ENCODE measurements at places on chromosomes 4 and X.
A peak's percentile ranks its signal among the peaks of the same experiment; 100 is the strongest.

DNA sequence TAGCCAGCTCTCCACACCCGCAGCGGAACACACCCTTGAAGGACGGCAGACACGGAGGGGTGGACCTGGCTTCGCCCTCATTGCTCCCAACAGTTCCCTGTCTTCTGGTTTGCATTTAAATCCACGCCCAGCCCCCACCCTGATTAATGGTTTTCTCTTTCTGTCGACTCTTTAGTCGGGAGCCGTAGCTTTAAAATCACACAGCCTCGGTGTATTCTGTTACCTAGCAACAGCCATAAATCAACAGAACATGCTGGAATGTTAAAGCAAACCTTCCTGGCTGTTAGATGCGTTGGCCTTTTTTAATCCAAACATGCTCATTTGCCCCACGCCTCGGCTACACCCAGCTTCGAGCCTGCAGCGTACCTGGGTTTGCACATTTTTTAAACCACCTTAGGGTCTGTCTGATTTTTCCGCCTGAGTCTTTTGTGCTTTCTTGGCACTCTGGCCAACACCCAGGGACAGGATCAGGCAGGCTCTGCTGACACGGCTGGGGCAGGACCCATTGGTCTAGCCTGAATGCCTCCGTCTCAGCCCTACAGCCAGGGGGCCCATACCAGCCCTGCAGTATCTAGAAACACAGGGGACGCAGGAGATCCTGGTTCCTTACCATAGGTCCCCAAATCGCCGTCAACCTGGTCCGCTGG is 21.4 kb upstream of the PPP2R2C start:
- DNase-seq: no peak

- DNase-seq: no peak
Measured at GRCh38 chr4:29453303-29453820, 1266.8 kb upstream of the PCDH7 start.

- no peak for DNase-seq
Measured at GRCh38 chr4:129806986-129807385, 711.0 kb downstream of the C4orf33 start.

GRCh38 chr4:1053080-1053661 is 41.7 kb downstream of the FGFRL1 start:
- DNase-seq: no peak

DNA sequence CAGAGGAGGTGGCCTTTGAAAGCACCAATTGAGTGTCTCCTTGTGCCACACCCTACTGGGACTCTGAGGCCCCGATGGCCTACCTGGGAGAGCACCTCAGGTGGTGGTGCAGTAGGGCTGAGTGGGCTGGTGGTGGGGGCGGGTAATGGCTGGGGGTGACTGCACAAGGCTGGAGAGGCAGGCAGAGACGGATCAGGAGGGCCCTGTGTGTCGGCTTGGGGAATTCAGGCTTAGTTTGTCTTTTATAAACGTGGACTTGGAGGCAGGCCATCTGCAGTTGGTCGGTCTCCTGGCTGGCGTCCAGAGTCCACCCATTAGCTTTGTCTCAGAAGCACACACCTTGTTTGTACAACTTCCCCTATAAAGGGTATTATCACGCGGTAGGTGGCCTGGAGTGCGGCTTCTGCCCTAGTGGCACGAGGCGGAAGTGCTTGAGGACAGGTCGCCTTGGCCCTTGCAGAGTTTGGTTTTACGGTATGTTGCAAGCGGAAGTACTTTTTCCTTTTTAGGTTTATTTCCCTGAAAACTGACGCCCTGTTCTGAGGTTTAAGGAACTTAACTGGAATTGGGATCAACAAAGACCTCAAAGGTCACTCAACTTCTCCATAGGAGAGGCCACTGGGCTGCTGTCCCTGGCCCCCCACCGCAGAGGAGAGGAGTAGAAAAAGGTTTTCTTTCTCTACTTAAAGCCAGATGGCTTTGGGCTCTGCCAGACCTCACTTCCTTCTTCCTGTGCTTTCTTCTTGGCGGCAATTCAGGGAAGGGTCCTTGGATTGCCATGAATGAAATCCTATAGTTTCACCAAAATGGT is 8.0 kb downstream of the TBC1D14 start:
- DNase-seq: peak; percentile 60

Measured in T-helper 2 cell (primary cell).